ENCODE measurements at places on chromosomes 5 and 9.

DNA sequence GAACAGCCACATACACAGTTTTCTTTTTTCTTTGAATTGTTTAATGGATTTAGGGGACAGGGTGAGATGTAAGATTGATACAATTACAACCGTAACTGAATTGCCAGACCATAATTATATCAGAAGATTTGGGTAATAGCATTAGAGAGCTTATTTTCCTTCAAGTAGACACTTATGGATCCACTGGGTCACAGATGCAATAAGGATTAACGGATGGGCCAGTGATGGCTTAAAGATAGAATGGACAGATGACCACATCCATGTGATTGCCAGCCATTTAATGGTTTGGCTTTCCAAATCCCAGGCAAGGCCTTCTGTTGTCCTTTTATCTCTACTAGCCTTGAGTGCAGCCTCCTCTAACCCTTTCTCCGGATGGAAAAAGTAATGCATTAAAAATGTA lies 94.7 kb upstream of the NUDT12 start:
- DNase-seq: no peak

DNA sequence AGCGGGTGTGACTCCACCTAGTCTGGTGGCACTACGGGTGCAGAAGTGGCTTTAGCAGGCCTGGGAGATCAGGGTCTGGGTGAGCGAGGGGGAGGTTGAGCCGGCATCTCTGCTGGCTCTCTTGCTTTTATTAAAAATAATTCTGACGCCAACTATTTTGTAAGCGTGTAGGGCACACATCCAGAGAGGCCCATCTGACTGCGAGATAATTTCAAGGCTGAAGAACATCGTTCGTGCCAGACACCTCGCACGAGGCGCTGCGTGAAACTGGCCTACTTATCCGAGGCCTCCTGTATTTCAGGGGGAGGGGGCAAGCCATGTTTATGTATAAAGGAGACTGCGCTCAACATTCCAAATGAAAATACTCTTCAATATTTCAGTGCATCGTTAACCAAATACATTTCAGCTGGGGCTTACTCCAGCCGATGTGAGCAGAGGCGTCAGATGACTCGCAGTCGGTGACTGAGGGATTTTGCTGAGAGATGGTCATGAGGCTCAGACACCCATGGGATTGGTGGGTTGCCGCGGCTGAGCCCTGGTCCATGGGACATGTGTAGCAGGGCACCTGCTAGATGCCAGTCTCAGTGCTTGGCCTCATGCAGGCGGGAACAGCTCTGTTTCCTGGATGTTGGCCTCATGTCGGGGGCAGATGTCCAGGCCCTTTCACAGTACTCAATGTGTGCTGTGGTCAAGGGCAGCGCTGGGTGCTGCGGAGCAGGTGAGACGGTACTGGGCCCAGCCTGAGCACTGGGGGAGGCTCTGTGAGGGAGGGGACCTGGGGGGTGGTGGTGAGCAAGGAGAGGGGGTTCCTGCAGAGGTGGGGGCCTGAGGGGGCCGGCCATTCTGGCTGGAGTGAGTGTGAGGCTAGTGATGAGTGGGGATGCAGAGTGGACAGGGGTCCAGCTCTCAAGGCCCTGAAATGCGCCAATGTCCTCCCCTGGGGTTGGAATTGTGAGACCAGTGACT lies 201.5 kb downstream of the DAB2IP start:
- DNase-seq: no peak

GRCh38 chr5:175092691-175093090 lies 351.3 kb downstream of the DRD1 start:
- DNase-seq: no peak

DNA sequence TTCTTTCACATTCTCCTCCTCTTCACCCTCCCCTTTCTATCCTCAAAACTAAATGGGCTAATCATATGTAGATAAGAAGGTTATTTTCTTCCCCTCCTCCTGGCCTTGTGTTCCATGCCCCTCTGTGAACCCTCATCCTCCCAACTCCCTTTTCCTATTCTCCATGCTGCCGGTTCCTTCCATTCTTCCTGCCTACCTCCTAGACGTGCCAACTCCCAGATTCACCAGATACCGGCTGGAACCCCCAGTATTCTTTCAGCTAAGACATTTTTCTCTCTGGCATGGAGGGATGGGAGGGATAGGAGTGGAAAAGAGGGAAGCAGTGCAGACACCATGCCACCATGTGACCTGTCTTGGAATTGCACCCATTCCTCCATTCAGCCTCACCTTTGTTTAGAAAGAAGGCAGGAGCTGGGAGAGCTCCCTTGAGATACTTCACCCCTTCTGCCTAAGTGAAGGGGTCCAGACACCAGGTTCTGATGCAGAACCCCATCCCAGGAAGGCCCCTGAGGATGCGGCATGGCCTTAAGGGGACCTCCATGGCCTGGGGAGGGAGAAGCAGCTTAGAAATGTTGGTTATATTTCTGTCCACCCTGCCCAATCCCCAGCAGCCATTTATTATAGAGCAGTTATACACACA lies 4.8 kb downstream of the DNAJB5 start:
- no peak for DNase-seq

GRCh38 chr9:117034866-117035265 lies 347.8 kb downstream of the TRIM32 start:
- no peak for DNase-seq

All from Panc1 (cell line).